AG09319 (cell line): ENCODE measurements at places on chromosomes 12 and 14.

DNA sequence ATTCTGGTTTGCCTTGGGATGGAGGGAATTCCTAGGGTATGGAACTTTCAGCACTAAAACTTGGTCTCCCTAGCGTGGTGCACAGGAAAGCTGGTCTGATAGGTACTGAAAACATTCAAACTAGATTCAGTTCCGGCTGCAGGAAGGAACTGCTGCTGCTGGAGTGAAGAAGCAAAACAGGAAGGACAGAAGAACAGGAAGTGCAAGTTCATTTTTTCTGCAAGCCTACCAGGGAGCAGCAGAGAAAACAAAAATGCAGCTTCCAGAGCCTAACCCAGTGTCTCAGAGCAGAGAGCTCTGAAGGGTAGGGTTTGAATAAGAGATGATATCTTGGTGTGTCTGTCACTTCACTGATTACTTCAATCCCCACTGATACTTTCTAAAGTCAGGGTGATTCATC lies 165.2 kb downstream of the VRK1 start:
- DNase-seq, result no peak

- no peak for DNase-seq
Measured at GRCh38 chr12:112599871-112600270, 181.1 kb downstream of the PTPN11 start.

DNA sequence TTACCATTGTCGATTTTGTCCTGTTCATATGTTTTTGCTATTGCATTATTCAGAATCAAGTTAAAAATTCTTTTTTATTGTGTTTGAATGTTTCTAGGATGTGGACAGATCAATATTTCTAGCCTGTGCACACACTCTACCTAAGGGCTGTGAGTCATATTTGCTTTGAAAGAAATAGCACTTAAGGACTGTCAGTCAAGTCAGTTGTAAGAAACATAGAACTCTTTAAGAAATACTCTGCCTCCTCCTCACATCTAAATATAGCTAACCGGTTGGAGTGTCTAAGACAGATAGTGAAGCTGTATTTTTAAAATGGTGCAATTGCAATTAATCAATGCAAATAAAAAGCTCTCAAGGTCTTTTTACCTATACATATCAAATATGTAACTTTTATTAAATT lies 17.9 kb upstream of the MGST1 start:
- DNase-seq, result no peak

DNA sequence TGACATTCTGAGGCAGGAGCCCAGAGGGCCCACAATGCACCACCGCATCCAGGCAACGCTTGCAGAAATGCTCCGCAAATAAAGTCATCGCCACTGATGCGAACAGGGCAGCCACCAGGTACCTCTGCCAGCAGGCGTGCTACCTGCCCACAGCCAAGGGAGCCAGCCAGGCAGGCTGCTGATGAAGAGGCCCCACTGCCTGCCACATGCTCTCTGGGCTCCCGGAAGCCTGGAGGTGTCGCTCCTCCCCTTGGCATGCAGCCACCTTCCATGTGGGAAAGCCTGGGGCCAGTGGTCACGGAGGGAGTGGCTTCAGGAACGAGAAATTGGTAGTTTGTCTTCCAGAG lies 14.7 kb downstream of the GPR132 start:
- DNase-seq, result no peak

- no peak for DNase-seq
Measured at GRCh38 chr14:104131968-104132732, 6.2 kb upstream of the KIF26A start.
